ENCODE measurements at places on chromosomes 5 and 9. TPM values are rescaled to one million over a fixed set of nuclear protein-coding genes. Genes with fewer than 3 reads are reported as not detected.

Gene ALDH1A1
- 136 TPM for total RNA-seq

Gene POU5F2
- 1.9 TPM for total RNA-seq

Gene SLC6A7
- total RNA-seq, result not detected

Gene CER1
- total RNA-seq, result not detected
